ENCODE measurements at places on chromosomes 13 and 19. TPM values are rescaled to one million over a fixed set of nuclear protein-coding genes. Genes with fewer than 3 reads are reported as not detected.

- no peak for DNase-seq
Observed at GRCh38 chr19:16599655-16600346, 27.6 kb upstream of the SLC35E1 start.

GRCh38 chr19:10817291-10818038 is 18.5 kb downstream of the TMED1 start:
- no peak for DNase-seq

Gene UBAC2
- total RNA-seq = 38.8 TPM

Gene FGF21
- not detected for total RNA-seq

Gene HSD11B1L
- 17.3 TPM for total RNA-seq
